ENCODE measurements at places on chromosomes 16 and 17. TPM values are rescaled to one million over a fixed set of nuclear protein-coding genes. Genes with fewer than 3 reads are reported as not detected.
A peak's percentile ranks its signal among the peaks of the same experiment; 100 is the strongest.

DNA sequence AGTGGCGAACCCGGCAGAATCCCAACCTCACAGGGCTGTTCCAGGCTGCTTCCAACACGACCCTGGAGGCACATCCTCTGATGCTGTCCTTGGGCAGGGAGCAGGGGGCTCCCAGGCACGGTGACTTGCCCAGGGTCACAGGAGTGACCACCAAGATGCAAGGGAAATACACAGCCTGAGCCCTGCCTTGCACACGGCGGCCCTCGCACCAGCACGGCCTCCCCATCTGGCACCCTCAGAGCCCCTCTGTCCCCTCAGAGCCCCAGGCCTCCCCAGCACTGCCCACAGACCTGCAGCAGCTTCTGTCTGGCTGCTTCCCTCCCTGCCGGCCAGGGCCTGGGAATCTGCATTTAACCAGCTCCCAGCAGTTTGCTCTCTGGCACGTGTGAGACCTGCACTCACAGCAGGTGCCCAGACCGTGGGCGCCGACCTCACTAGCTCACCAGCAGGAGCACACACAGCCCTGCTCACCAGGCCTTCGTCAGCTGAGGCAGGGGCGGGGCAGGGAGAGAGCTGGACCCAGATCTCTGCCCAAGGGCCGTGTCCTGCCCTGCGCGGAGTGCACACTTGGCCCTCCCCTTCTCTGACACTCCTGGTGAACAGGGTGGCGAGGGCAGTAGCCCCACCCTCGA lies 29.7 kb upstream of the ZC3H18 start:
- H3K4me3 ChIP-seq = no peak overlapping the region
- H3K27me3 ChIP-seq = peaks cover 19% of the 10 kb centered on the region
- H3K4me1 ChIP-seq = peaks cover under 1% of the 10 kb centered on the region
- no peak for DNase-seq
- no peaks in the 10 kb centered on the region for H3K36me3 ChIP-seq
- H3K27ac ChIP-seq = no peak overlapping the region

GRCh38 chr16:85492295-85492864 lies 120.7 kb upstream of the GSE1 start:
- H3K4me1 ChIP-seq = no peaks in the 10 kb centered on the region
- no peak overlapping the region for H3K4me3 ChIP-seq
- no peaks in the 10 kb centered on the region for H3K36me3 ChIP-seq
- no peak for DNase-seq
- H3K27me3 ChIP-seq = no peaks in the 10 kb centered on the region
- H3K27ac ChIP-seq = no peak overlapping the region

DNA sequence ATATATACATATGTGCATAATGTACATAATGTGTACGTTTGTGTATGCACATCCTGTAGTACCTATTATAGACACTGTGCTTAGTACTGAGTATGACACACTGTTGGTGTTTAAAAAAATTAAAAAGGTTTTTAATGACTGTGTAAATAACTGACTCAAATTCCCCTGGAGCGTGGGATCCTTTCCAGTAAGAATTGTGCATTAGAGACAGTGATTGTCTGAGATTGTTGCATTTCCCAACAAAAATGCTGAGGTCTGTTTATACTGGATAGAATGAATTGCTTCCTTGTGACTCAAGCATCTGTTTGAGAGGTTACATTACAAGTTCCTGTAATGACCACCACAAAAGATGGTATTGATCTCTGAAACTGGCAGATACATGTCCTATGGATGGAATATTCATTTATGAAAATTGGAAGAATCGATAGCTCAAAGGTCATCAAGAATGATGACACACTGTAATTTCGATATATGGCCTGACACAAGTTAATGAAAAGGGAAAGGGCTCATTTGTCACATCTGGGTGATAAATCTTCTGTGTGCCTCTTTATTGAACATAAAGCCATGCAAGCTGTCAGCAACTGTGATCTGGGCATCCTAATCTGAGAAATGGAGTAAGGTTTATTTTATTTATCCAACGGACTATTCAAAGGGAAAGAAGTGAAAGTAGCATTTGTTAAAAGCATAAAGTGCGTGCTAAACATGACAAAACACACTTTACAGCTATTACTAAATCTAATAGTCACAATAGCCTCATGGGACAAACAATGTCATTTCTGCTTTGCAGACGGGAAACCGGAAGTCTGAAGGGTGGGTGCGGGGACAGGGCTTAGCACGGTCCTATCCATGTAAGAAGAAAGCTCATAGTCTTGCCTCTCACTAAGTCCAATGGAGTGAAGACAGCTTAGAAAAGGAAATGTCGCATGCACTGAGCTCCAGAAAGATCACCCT lies 228.8 kb downstream of the CDH11 start:
- no peak overlapping the region for H3K4me3 ChIP-seq
- no peak for DNase-seq
- H3K4me1 ChIP-seq = no peaks in the 10 kb centered on the region
- H3K36me3 ChIP-seq = no peaks in the 10 kb centered on the region
- H3K27me3 ChIP-seq = no peaks in the 10 kb centered on the region
- no peak overlapping the region for H3K27ac ChIP-seq

GRCh38 chr16:57900796-57901479 lies 70.0 kb downstream of the CNGB1 start:
- no peak overlapping the region for H3K27ac ChIP-seq
- no peaks in the 10 kb centered on the region for H3K27me3 ChIP-seq
- H3K36me3 ChIP-seq = no peaks in the 10 kb centered on the region
- no peak for DNase-seq
- no peak overlapping the region for H3K4me3 ChIP-seq
- H3K4me1 ChIP-seq = no peaks in the 10 kb centered on the region

GRCh38 chr17:42171831-42172230 lies 9.1 kb downstream of the KCNH4 start:
- DNase-seq = no peak
- no peak overlapping the region for H3K27ac ChIP-seq
- no peak overlapping the region for H3K4me3 ChIP-seq
- H3K4me1 ChIP-seq = peaks cover 15% of the 10 kb centered on the region

DNA sequence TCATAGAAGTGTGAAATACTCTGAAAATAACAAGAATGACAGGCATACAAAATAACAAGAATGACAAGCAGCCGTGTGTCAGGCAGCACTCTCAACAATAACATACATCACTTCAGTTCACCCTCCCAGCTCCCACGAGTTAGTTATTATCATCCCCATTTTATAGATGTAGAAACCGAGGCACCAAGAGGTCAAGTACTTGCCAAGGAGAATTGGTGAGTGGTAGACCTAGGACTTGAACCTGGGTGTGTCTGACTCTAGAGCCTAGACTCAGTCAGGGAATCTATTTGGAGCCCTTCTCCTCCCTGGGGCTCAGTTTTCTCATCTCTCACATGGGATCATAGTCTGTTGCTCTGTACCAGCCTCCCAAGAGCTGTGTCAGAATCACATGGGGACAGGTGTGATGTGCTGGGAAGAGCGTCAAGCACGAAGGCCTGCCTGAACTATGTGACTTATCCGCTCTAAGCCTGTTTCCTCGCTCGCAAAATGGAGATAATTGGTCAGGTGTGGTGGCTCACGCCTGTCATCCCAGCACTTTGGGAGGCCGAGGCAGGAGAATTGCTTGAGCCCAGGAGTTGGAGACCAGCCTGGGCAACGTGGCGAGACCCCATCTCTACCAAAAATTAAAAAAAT lies 19.4 kb upstream of the PHOSPHO1 start:
- H3K4me3 ChIP-seq = no peak overlapping the region
- H3K4me1 ChIP-seq = peaks cover 26% of the 10 kb centered on the region
- no peak for DNase-seq
- H3K36me3 ChIP-seq = no peaks in the 10 kb centered on the region
- H3K27ac ChIP-seq = no peak overlapping the region

DNA sequence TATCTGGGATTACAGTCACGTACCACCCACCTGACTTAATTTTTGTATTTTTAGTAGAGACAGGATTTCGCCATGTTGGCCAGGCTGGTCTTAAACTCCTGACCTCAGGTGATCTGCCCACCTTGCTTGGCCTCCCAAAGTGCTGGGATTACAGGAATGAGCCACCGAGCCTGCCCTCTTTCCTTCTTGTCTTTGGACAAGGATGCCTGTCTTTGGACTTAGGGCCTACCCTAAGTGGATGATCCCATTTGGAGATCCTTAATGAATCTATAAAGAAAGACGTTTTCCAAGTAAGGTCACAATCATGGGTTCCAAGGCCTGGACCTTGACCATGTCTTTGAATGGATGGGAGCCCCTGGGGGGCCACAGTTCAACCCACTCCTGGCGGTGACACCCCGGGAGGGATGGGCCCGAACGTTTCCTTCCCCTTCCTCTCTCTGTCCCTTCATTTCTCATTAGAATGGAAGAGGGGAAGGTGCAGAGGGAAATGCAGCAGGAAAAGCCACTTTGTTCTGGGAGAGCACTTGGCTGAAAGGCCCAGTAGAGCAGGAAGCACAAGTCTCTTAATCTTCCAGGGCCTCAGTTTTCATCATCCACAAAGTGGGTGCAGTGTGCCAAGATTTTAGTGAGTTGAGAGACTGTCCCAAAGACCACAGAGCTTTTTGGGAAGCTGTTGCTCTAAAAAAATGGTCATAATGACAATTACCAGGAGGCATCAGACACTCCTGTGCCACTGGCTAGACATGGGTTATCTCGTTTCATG lies 353.3 kb downstream of the SEC14L1 start:
- DNase-seq = no peak
- H3K4me1 ChIP-seq = peaks cover 35% of the 10 kb centered on the region
- no peaks in the 10 kb centered on the region for H3K27me3 ChIP-seq
- H3K4me3 ChIP-seq = no peak overlapping the region

DNA sequence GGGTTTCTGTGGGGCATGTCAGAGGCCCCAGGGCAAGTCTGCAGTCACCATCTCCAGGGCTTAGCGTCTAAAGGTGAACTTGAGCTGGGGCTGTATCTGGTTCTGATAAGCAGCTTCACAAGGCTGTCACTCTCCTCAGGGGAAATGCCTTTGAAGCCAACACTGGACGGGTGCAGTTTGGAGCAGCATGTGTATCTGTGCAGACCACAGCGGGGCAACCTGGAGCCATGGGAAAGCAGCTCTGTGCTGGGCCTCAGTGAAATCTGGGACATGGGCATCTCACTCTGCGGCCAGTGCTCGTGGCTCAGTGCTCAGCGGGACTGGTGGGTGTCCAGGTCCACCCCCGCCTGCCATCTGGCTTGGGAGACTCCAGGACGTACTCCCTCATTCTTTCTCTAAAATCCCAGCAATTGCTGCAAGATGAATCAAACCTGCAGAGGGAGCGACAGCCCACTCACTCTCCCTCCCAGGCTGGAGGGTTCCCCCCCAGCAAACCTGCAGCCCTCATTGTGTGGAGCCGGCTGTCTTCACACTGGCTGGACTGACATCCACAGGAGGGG lies 63.5 kb downstream of the PRMT7 start:
- no peak overlapping the region for H3K4me3 ChIP-seq
- H3K27ac ChIP-seq = no peak overlapping the region
- H3K4me1 ChIP-seq = peaks cover 21% of the 10 kb centered on the region
- no peaks in the 10 kb centered on the region for H3K36me3 ChIP-seq
- DNase-seq = no peak

DNA sequence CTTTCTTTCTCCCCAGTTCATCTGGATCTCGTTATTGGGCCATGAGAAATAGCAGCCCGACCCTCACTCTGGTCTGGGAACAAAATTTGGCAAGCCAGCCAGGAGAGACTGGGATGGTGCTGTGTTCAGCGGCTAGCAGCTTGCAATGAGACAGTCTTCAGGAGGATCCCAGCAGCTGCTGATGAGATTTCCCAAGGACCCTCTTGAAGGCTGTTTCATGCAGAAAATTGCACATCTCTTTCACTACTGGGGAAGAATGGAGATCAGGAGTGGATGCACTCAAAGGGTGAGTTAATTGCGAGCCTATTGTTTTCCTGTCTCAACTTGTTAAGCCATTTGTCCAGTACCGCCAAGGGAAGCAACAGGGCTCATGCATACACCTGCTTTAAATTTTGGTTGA lies 5.5 kb upstream of the COIL start:
- no peaks in the 10 kb centered on the region for H3K4me1 ChIP-seq
- no peak for DNase-seq
- no peak overlapping the region for H3K27ac ChIP-seq
- H3K4me3 ChIP-seq = no peak overlapping the region

DNA sequence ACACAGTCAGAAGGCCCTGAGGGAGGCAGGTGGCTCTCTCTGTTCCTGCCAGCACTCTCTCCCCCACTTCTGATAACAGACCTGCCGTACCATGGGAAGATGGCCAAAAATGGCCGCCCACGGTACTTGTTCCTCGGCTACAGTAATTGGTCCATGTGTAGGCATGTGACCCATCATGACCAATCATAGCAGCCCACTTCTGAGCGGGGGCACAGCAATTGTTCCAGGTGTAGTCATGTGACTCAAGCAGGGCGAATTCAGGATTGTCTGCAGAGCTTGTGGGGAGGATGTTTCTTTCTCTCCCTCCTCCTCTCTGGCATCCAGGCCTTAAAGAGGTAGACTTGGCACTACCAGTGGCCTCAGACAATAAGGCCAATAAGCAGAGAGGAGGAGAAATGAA lies 250.4 kb downstream of the MRTFB start:
- H3K36me3 ChIP-seq = no peaks in the 10 kb centered on the region
- H3K27me3 ChIP-seq = no peaks in the 10 kb centered on the region
- H3K4me3 ChIP-seq = no peak overlapping the region
- no peak for DNase-seq
- no peak overlapping the region for H3K27ac ChIP-seq

DNA sequence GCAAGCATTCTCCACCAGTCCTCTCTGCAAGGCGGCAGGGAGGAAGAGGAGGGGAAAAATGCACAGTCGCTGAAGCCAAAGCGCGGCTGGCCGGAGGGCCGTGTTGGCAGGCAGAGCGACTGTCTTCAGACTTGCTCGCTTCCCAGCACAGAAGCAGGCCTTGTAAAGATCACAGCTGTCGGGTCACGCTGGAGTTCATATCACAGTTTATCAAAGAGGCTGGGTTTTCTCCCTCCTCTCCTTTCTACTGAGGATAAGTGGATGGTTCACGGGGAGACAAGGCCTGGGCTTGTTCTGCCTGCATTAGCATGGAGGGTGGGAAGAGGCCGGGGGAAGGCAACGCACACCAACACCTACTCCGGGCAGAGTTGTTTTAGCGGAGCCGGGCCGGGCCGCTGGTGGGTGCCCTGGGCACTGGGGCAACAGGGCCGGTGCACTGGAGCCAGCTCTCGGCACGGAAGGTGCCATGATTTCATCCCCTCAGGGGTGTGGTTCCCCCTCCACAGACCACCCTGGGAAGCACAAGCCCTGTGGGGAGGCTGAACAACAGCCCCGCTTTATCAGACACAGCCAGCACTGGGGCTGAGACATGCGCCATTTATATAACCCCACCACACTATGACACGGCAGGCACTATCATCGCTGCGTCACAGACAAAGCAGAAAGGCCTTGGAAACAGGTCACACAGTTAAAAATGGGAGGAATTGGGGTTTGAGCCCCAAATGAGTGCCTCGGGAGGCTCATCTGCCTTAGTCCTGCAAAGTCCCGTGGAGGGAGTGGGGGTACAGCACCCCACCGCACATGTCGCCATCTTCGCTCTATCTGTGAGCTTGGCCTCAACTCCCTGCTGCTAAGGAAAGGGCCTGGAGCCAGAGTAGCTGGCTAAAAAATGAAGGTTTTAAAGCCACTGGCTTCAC lies 40.3 kb upstream of the MTSS2 start:
- peaks cover 62% of the 10 kb centered on the region for H3K36me3 ChIP-seq
- H3K27me3 ChIP-seq = no peaks in the 10 kb centered on the region
- no peak for DNase-seq
- H3K4me1 ChIP-seq = no peaks in the 10 kb centered on the region
- no peak overlapping the region for H3K4me3 ChIP-seq
- no peak overlapping the region for H3K27ac ChIP-seq

- H3K27me3 ChIP-seq = no peaks in the 10 kb centered on the region
- peak; percentile 87 for DNase-seq
- peak within 1 kb of the TSS; percentile 56 for H3K4me3 ChIP-seq
- peaks cover 20% of the 10 kb centered on the region for H3K36me3 ChIP-seq
Observed at GRCh38 chr16:89217388-89218191, at the start of gene ZNF778. Gene ZNF778 (plus strand): TSS chr16:89217703. CDS start chr16:89221128, 3,425 bp downstream.

The CSF3 gene
- not detected for polyA plus RNA-seq

The PYY gene
- not detected for polyA plus RNA-seq
